NCI-H1694 (cell line): ENCODE measurements at places on chromosomes 1 and 21.

DNA sequence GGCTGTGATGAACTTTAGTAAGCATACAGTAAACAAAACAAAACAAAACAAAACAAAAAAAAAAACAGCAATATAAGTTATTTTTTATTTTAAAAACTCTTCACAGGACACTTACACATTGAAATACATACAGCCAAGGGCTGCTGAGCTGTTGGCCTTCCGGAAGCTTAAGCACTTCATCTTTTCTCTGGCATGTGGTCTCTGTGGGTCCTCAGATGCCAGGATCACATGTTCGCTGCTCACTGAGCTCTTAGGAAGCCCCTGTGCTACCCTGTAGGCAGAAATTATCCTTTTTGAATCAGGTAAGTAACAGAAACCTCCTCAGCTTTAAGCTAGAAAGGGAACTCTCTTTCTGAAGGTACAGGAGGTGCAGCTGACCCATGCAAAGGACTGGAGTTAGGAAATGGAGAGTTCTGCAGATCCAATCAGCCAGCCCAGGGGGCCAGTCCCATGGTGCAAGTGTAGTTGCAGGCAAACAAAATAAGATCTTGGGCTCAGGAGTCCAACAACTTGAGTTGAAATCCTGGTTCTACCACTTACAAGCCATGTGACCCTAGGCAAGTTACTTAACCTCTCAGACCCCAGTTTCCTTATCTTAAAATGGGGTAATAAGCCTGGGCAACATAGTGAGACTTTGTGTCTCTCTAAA is 22.4 kb upstream of the MED18 start:
- no peak for DNase-seq

DNA sequence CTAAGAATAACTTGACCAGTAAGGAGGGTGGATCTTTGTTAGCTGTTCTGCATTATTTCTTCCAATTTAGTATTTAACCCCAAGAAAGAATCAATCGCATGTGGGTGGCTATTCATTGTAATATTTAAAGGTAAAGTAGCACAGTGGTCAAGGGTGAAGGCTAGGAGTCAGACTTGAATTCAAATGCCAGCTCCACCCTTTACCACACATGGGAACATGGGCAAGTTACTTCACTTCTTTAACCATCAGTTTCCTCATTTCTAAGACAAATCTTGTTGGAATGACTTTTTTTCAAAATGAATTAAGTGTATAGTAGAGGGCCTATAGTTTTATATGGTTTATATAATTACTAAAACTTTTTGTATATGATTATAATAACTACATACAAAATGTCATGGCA is 71.3 kb upstream of the S1PR1 start:
- DNase-seq: no peak

- DNase-seq: no peak
These were observed 237.7 kb downstream of the SEC16B start for GRCh38 chr1:177732178-177732577.

DNA sequence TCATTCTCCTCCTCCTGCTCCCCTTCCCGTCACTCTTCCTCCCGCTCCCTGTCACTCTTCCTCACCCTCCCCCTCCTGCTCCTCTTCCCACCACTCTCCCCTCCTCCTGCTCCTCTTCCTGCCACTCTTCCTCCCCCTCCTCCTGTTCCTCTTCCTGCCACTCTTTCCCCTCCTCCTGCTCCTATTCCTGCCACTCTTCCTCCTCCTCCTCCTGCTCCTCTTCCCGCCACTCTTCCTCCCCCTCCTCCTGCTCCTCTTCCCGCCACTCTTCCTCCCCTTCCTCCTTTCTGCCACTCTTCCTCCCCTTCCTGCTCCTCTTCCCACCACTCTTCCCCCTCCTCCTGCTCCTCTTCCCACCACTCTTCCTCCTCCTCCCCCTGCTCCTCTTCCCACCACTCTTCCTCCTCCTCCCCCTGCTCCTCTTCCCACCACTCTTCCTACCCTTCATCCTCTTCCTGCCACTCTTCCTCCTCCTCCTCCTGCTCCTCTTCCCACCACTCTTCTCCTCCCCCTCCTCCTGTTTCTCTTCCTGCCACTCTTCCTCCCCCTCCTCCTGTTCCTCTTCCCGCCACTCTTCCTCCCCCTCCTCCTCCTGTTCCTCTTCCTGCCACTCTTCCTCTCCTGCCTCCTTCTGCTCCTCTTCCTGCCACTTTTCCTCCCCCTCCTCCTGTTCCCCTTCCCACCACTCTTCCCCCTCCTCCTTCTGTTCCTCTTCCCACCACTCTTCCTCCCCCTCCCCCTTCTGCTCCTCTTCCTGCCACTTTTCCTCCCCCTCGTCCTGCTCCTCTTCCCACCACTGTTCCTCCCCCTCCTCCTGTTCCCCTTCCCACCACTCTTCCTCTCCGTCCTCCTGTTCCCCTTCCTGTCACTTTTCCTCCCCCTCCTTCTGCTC is 28.7 kb upstream of the ARTN start:
- no peak for DNase-seq

DNA sequence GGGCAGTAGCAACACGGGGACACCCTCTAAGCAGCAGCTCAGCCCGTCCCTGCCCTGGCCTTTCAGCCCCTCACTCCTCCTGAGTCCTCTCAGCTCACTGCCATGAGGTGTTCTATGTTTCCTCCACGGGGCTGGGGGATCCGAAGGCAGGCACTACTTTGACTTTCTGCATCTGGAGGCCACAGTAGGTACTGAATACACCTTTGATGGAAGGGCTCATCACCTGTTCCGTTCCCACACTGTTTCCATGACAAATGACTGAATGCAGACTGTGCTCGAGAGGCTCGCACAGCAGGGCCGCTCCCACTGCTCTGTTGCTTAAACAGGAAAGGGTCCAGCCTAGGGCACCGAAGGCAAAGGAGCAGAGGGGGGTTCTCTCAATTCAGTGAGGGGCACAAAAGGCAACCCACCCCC is 77.6 kb upstream of the DNAH14 start:
- no peak for DNase-seq

DNA sequence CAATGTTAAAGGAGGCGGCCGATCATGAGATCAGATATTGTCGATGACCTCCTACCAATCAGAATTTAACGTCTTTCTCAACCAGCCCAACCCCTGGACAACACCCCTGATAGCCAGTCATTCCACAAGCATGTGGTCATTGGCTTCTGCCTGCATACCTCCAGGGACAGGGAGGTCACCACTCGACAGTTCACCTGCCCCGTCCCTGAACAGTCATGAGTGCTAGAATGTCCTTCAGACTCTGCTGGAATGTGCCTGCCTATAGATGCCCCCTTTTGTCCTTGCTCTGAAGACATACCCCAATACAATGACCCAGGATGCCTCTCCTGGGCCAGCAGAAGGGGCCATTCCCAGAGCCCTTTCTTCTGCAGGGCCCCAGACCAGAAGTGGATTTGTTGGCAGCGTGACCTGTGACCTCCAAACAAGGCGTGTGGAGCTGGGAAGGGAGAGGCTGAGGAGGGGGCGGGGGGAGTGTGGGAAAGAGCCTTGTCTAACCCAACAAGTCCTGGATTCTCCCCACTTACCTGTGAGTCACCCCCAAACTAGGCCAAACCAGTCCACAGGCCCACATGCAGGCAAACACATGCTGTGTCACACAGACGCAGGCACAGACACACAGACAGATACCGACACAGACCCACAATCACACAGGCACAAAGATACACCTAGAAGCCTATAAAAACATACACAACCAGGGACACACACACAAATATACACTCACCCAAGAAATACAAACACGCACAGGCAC is 2.2 kb downstream of the CRYBG2 start:
- no peak for DNase-seq

GRCh38 chr1:21184276-21184675 is 7.6 kb upstream of the EIF4G3 start:
- DNase-seq: no peak

- DNase-seq: no peak
These were observed 168.6 kb downstream of the NFIA start for GRCh38 chr1:61250933-61251332.

DNA sequence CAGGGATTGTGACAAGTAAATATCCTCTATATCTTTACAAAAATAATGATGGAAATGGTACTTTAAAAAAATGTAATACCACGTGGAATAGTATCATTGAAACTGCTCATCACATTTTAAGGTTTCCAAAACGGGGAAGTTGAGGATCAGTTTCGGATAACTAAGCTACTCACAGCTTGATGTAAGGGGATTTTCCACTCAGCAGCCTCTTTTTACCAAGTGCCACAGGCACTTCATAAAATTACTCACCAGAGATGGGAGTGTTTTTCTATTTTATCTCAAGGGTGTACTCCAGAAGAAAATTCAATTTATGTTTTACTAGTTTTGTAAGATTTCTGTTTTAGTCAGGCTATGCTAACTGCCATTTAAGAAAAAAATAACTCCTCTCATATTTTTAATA is 91.7 kb downstream of the TPR start:
- no peak for DNase-seq

- DNase-seq: no peak
These were observed 13.0 kb downstream of the WNT9A start for GRCh38 chr1:227934476-227935313.

- DNase-seq: no peak
These were observed 68.7 kb downstream of the ADAMTS1 start for GRCh38 chr21:26776310-26777021.

DNA sequence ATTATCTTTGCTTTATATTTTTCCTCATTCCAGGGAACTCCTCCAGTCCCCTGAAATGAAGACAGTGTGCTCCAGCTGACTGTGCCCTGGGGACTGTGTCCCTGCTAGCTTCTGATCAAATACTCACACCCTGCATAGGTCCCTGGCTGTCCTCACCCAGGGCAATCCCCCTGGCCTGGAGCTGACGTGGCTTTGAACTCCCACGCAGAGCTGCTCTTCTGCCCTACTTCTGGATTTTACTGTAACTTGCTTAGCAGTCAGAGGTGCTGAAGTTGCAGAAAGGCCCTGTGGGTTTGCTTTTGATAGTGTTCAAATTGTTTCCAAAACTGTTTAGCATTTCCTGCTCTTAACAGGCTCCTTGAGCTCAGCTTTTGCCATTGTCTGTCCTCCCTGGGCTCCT is 186.5 kb downstream of the FASLG start:
- no peak for DNase-seq

GRCh38 chr1:20403423-20404145 is 82.4 kb downstream of the CAMK2N1 start:
- DNase-seq: no peak

- no peak for DNase-seq
These were observed 86.4 kb upstream of the CACYBP start for GRCh38 chr1:174913225-174913903.

DNA sequence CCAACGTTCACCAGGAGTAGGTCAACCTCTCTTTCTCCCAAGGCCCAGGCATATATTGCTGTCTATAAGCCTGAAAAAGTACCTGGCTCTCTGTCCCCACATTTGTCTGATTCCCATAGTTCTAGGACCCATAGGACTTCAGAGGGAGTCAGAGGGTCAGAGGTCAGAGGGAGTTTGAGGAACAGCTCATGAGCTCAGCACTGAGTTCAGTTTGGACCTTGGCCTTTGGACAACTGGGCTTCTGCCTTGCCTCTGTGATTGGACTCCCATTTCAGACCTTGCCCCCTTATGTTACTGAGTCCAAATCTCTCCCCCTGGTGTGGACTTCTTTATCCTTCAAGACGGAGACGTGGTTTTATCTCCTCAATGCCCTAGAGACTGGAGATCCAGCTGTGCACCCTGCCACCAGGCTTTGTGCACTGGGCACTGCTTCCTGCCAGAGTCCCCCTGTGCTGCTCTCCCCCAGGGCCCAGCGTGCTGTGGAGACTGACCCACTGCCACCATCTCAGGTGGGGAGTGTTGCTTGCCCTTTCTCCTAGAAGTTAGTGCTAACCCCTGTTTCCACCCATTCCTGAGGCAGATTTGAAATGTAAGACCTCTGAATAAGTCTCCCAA is 3.2 kb downstream of the CTSE start:
- no peak for DNase-seq

DNA sequence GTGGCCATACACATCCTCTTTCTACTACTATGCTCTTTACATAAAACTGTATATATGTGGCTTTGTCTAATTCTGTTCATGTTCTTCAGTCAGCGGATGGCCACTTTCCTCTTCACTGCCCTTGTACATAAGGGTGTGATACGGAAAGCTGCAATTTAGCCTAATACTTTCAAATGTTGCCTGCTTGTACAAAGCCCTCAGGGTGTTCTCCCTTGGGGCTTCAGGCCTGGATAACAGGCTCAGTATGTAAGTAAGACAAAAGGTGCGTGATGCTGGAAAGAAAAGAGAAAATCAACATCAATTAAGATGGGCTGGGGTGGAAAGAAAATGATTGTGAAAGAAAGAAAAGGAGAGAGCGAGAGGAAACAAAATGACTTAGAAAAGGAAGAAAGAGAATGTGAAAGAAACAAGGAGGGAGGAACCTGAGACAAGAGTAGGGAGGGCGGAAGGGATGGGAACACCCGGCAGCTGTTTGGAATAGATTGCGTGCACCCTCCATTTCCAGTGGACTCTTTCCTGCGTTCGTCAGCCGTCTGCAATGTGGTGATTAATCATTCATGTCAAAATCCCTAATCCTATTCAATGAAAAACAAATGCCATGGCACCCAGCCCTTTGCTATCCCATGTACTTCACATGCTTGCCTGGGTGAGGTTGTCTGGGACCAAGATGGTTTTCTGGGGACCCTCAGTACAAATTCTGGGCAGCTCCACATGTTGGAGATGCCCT is 553.6 kb downstream of the NUF2 start:
- DNase-seq: no peak

DNA sequence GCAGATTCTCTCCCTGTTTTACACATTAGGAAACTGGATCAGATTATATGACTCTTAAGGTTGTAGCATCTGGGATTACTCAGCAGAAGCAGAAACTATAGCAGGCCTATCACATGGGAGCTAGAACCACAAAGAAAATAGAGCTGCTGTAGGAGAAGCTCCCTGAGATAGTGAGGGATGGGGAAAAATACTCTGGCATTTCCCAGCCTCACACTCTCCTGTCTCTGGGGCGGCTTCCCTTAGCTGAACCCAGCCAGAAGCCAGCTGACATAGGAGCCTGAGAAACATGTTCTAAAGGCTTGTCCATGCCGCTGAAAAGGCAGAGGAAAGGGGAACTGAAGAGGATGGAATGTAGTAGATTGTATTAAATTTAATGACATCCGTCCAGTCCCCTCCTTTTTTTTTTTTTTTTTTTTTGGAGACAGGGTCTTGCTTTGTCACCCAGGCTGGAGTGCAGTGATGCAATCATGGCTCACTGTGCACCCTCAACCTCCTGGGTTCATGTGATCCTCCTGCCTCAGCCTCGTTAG is 76.8 kb upstream of the DNAJC6 start:
- DNase-seq: no peak

- DNase-seq: no peak
These were observed 11.5 kb upstream of the DENND2D start for GRCh38 chr1:111211921-111212320.

GRCh38 chr21:22575165-22575584 is 1577.0 kb downstream of the NCAM2 start:
- DNase-seq: peak; percentile 58
